Spleen (tissue), 13 donors: ENCODE measurements at places on chromosomes 5 and 9. TPM values are rescaled to one million over a fixed set of nuclear protein-coding genes. Genes with fewer than 3 reads are reported as not detected.

FEM1C gene
- total RNA-seq: 16.0 TPM

PTTG1 gene
- total RNA-seq: 22.3 TPM

- no peak for DNase-seq
These were observed 72.6 kb downstream of the GPBP1 start for GRCh38 chr5:57246426-57246825.

DNA sequence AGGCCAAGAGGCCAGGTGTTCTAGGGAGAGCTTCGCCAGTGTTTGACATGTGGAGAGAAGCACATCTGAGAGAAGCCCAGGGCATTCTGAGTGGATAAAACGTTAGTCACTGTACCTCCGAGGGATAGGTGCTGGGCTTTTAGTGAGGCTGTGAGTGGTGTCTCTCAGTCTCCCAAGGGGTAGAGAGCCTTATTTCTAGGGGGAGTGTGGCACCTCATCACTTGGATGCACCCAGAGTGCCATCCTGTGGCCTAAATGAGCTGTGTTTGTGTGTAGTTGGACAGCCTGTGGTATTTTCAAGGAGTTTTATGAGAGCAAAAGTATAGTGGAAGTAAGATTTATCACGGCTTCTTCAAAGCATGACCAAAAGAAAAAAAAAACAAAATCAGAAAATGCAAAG, 1046.9 kb upstream of the WWC1 start:
- DNase-seq: no peak

SHOC1 gene
- total RNA-seq: not detected

GRCh38 chr5:61401726-61402125, 69.7 kb downstream of the ZSWIM6 start:
- no peak for DNase-seq

DNA sequence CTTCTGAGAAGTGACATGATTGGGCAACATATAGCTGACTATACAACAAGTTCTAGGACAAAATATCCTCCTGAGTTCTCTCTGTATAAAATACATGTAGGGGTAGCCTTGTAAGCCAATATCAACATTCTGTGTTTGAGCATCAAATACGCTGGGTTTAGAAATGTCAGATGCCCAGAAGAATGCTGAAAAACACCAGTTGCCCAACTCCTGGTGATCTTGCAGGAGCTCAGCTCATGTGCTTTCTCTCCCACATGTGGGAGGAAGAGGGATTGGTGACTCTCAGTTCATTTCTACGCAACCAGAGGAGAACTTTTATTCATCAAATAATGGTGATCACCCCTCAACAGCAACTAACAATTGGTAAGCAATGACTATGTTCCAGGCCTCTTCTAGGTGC, 810.9 kb upstream of the ACO1 start:
- no peak for DNase-seq

GRCh38 chr9:136546697-136547501, 1.1 kb upstream of the NOTCH1 start:
- DNase-seq: no peak

GRCh38 chr5:75574791-75575190, 36.5 kb upstream of the ANKDD1B start:
- no peak for DNase-seq

CARTPT gene
- not detected for total RNA-seq

IL9 gene
- total RNA-seq: not detected

- no peak for DNase-seq
These were observed 148.3 kb upstream of the PIK3R1 start for GRCh38 chr5:68067291-68067690.

DNA sequence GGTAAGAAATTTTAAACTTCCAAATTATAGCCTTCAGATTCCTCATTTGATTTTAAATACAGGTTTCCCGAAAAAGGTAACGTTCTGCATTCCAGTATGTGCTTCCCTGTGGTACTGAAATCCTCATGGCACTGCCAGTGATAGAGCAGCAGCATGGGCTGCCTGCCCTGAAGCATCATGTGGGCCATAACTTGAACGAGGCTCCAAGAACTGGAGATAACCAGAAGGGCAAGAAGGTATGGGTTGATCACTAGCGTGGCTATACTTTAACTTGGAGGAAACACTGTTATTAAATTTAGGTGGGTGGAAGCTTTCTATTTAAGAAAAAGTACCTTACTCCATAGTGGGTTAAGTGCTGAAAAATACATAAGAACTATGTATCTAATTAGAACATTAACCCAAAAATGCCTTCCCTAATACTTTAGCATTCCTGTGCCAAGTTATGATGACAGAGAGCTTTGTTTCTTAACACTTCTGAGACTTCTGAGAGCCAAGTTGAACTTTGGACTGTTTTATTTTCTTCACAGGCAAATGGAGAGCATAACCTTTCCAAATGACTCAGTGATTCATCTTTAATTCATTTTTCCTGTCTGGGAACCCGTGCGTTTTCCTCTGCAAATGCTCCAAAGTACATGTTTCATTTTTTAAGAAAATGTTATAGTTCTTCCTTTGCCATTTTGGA, 191.5 kb upstream of the GNA14 start:
- no peak for DNase-seq

DNA sequence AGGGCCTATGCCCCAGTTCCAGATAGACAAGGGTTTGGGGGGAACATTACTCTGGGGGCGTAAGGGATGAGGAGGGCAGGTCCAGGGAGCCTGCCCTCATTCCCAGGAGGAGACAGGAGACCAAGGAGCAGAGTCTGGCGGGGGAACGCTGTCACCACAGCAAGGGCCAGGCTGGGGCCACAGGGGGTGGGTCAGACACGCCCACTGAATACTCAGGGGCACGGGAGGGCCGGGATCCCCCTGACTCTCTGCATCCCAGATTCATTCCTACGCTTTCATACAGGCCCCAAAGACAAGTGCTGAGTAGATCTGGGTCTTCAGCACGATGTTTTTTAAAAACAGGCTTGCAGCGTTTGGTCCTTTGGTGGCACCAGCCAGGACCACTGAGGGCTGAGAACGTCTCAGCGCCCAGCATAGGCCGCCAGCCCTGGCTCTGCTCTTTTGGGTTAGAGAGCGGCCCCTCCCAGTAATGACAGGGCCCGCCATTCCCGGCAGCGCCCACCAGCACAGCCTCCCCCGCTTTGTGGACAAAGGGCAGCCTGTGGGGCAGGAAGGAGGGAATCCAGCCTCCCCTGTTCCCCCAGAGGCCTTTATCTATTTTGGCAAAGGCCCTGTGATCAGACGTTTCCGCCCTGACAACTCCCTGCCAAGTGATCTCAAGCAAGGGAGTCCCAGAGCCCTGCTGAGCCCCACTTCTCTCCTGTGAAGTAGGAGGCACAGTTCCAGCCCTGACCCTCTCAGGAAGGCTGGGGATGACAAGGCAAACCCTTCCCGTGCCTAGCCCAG, 24.9 kb downstream of the NEK6 start:
- no peak for DNase-seq

CNTRL gene
- total RNA-seq: 46.1 TPM

DNA sequence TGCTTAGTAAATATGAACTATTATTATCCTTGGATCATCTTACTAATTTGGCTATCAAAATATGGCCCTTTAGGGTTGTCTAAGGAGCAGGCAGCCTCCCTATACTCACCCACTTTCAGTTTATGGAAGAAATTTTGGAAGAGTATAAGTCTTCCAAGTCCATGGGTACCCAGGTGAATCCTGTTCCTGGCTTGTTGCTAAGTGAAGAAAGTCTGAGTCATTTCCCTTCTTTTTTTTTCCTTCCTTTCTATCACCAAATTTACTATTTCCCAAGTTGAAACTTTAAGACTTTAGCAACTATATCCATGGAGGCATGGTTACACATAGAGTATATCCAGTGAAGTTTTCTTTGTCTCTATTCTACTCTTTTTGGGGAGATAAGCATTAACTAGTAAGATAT, 184.0 kb upstream of the ACTBL2 start:
- DNase-seq: no peak

DNA sequence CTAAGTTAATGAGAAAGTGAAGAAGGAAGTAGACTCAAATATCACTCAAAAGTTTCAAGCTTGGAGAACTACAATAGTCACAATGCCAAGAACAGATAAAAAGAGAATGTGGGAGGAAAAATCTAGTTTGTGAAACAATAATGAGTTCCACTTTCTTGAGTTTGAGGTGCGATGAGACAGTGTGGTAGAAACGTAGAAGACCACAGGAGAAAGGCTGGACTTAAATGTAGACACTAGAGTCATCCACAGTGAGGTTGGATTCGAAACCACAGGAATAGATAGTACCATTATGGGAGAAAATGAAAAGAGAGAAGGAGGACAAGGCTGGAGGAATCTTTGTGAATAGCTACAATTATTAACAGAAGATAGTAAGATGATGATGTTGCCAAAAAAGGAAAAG, 141.1 kb upstream of the LRRTM2 start:
- no peak for DNase-seq

GRCh38 chr9:77985996-77986395, 45.6 kb downstream of the GNAQ start:
- no peak for DNase-seq

GRCh38 chr9:116565986-116566385, 121.1 kb upstream of the TRIM32 start:
- no peak for DNase-seq

DNA sequence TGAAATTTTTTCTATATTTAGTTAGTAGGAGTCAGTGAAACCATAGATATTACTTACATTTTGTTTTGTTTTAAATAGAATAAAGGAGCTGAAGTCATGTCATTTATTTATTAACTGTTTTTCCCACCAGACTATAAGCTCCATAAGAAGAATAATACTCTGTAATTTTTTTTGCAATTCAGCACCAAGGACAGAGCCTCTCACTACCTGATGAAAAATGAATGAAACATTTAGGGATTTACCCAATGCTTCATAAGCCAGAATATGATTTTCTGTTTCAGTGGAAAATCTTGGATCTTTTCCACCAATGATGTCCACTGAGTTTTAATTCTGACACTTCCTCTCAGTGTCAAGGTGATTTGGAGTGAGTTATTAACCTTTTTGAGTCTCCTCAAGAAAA, 624.9 kb upstream of the GRAMD2B start:
- no peak for DNase-seq

DNA sequence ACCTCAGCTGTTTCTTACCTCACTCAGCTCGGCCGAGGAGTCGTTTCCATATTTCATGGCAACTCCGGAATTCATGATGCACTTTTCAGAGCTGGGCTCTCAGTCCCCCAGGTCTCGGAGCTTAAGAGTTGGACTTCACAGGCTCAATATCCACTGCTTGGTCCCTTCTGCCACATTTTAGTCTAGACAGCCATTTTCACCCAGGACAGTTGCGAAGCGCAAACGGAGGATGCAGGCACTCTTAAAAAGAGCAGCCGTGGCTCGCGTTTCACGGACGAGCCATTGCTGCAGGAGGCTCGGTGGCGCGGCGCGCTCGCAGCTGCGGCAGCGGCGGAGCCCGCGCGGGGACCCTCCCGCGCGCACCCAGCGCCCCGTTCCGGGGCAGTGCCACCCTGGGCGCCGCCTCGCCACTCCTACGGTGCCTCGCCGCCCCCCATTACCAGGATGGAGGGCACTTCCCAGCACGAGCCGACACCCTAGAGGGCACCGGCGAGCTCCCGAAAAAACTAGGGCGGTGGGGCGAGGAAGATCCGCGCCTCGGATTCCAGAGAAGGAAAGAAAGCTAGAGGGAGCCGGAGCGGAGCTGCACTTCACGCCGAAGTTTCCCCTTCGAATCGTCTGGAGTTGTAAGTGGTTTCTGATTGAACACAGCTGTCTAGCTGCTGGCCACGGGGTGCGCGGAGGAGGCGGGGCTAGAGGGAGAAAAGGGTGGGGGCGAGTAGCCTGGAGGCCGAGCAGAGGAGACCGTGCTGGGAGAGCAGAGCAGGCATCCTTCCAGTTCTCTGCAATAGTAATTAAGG, 140.3 kb downstream of the TSSK1B start:
- peak; percentile 92 for DNase-seq

PCDHB6 gene
- 0.79 TPM for total RNA-seq

DNA sequence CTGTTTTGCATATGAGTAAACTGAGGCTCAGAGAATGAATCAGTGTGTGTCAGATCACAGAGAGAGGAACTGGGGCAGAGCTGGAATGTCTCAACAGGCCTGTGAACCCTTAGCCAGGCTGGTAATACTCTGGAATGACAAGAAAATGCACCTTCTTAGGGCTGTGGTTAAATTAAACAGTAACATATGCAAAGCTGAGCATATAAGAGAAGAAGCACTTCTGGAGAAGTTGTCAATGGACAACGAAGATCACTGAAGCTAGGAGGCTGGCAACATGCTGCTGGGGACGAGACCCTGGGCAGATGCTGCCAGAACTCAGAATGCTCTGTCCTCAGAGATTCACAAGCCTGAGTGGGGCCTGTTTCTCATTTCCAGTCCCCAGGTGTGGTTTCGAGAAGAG, 64.6 kb upstream of the EPB41L4B start:
- no peak for DNase-seq

TUSC1 gene
- total RNA-seq: 9.1 TPM
